Endothelial cell of umbilical vein (primary cell): ENCODE measurements at places on chromosomes 2 and 18. TPM values are rescaled to one million over a fixed set of nuclear protein-coding genes. Genes with fewer than 3 reads are reported as not detected.

CRACDL gene
- 3.8 and 6.3 TPM in 2 replicates for total RNA-seq

GRCh38 chr2:139813340-139813739, 1033.2 kb upstream of the NXPH2 start:
- H3K36me3 ChIP-seq: no peaks in the 10 kb centered on the region
- no peak overlapping the region for H3K27ac ChIP-seq
- H3K27me3 ChIP-seq: no peaks in the 10 kb centered on the region
- H3K4me1 ChIP-seq: no peaks in the 10 kb centered on the region

- H3K27me3 ChIP-seq: no peaks in the 10 kb centered on the region
- no peaks in the 10 kb centered on the region for H3K36me3 ChIP-seq
- no peak for DNase-seq
- no peaks in the 10 kb centered on the region for H3K4me1 ChIP-seq
- H3K4me3 ChIP-seq: no peak overlapping the region
These were observed 107.1 kb downstream of the TTN start for GRCh38 chr2:178700136-178700535.

- no peak for DNase-seq
- H3K27ac ChIP-seq: no peak overlapping the region
- H3K27me3 ChIP-seq: no peaks in the 10 kb centered on the region
These were observed 27.6 kb upstream of the MYO1B start for GRCh38 chr2:191217580-191217979.

DNA sequence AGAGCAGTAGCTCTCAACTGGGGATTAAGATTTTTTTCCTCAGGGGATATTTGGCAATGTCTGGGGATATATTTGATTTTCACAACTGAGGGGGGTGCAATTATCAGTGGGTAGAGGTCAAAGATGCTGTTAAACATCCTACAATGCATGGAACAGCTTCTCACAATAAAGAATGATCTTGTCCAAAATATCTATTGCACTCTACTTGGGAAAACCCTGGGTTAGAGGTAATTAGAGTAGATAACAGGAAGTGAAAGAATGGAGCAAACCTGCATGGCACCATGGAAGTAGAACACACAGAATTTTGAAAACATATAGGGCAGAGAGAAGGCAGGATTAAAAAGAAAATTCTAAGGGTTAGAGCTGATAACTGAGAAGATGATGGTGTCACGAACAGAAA, 26.4 kb upstream of the PPM1B start:
- no peak overlapping the region for H3K4me3 ChIP-seq
- H3K36me3 ChIP-seq: no peaks in the 10 kb centered on the region
- H3K27me3 ChIP-seq: no peaks in the 10 kb centered on the region
- DNase-seq: no peak

DNA sequence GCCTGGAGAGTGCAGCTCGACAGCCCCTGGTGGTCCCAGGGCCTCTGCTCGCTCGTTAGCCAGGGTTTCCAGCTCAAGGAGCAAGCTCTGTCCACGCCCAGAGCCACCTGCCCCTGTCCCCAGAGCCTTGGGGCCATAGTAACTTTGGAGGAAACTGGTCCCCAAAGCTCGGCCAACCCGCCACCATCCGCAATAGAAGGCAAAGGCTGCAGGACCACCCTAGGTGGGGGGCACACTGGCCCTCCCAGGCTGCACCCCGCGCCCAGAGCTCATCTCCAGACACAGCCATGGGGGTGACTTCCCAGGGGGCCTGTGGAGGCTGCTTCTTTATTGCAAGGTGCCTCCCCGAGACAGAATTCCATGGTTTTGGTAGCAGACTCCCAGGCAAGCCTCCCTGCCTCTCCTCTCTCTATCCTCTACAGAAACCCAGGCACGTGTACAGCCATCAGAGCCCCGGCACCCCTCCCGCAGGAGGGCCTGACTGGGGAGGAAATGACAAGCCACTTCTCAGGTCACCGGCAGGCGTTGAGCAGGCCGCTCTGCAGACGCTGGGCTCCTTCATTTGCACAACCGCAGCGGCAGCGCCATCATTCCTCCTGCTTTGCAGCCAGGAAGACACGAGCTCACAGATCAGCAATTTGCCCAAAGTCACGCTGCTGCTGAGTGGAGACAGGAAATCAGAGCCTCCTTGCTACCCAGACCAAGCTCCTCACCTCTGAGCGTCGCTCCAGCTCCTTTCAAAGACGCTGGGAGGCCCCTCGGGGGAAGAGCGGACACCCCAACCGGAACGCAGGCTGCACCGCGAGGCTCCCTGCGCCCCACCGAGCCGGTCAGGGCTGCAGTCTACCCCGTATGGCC, 80.2 kb downstream of the NDUFA10 start:
- DNase-seq: no peak
- H3K27ac ChIP-seq: no peak overlapping the region
- no peaks in the 10 kb centered on the region for H3K36me3 ChIP-seq
- no peaks in the 10 kb centered on the region for H3K4me1 ChIP-seq
- no peaks in the 10 kb centered on the region for H3K27me3 ChIP-seq

GPC1 gene
- 23.9 and 31.1 TPM in 2 replicates for total RNA-seq
